Activated CD4-positive, alpha-beta T cell treated with anti-CD3 and anti-CD28 coated beads, Interleukin-2, amount 50 U/mL, for 24 hours (primary cell): ENCODE measurements at places on chromosomes 13 and 19.
A peak's percentile ranks its signal among the peaks of the same experiment; 100 is the strongest.

- no peak for DNase-seq
Measured at GRCh38 chr13:94765814-94766213, 53.5 kb upstream of the SOX21 start.

- no peak for DNase-seq
Measured at GRCh38 chr13:50519866-50520265, 323.6 kb downstream of the DLEU7 start.

DNA sequence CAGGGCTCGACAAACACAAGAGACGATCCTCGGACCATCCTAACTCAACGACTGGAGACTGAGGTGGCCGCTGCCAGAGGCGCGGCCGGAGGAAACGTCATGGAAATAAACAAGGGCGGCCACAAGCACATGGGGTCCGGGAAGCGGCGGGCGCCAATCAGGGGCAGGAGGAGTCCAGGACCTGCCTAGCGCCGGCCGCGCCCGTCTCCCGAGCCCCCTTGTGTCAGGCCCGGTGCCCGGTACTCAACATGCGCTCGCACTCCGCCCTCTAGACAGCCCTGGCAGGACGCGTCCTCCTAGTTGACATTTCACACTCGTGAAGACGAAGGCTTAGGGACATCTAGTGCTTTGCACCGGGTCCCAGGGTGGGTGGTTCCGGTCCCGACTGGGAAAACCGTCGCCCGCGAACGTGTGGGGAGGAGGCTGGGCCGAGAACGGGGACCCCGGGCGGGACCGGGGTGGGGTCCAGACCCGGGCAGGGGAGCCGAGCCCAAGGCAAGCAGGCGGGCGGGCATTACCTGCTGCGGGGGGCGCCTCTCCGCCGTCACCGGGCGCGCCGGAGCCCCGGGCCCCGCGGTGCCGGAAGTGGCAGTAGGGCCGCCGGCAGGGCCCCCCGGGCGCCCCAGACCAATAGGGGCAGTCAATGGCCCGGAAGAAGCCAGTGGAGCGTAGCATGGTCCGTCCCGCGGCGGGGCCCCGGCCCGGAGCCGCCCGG lies 442 bp downstream of the REXO1 start:
- DNase-seq, result no peak

DNA sequence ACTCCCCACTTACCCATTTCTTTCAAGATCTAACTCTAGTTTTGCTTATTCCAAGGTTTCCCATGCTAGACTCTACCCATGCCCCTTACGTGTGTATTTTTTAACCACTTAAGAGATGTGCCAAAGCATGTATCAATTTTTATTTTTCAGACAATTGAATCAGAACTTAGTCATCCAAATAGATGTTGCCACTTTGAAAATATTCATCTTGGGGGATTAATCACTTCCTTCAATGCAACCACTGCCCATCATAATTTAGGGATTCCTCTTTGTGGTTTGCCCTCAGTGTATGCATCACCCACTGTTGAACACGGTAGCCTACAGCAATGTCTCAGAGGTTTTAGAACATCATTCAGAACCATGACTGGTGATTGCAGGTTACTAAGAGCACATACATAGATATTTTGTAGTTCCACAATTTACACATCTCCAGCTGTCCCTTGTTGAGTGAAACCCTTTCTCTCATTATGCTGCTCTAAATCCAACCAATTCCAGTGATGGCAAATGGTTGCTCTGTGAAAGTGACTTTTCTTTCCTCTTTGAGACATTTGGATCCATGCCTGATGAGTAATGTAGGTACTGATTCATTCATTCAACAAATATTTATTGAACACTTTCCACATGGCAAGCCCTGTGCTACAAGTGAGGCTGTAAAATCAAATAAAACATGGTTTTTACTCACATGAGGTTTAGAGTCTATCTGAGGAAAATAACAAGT lies 60.6 kb upstream of the SERP2 start:
- no peak for DNase-seq

DNA sequence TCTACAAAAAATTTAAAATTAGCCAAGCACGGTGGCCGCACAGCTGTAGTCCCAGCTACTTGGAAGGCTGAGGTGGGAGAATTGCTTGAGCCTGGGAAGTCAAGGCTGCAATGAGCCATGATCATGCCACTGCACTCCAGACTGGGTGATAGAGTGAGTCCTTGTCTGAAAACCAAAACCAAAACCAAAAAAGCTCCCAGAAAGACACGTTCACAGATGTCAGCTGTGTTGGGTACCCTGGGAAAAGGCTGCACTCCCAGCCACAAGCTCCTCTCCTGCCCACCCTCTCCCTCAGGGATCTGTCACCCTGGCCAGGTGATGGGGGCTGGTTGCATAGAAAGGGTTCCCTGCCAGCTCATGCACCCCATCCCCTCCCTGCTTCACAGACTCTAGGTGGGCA lies 53.3 kb downstream of the RNF6 start:
- DNase-seq, result no peak

DNA sequence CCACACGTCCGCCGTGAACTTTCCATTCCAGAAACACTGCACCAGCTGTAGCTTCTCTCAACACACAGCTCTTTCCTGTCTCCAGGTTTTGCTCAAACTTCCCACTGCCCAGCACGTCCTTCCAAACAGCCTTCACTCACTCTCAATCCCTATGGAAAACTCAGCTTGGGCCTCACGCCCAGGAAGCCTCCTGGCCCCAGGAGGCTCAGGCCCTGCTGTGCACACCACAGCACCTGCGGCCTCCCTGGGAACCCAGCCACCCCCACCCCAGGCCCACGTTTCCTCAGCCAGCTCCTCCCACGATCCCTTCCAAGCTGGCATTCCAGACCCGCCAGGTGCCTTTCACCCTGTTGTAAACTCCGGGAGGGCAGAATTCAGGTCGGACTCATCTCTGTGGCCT lies 35.2 kb downstream of the C13orf46 start:
- no peak for DNase-seq

GRCh38 chr13:46728777-46729176 lies 68.2 kb downstream of the ESD start:
- no peak for DNase-seq

DNA sequence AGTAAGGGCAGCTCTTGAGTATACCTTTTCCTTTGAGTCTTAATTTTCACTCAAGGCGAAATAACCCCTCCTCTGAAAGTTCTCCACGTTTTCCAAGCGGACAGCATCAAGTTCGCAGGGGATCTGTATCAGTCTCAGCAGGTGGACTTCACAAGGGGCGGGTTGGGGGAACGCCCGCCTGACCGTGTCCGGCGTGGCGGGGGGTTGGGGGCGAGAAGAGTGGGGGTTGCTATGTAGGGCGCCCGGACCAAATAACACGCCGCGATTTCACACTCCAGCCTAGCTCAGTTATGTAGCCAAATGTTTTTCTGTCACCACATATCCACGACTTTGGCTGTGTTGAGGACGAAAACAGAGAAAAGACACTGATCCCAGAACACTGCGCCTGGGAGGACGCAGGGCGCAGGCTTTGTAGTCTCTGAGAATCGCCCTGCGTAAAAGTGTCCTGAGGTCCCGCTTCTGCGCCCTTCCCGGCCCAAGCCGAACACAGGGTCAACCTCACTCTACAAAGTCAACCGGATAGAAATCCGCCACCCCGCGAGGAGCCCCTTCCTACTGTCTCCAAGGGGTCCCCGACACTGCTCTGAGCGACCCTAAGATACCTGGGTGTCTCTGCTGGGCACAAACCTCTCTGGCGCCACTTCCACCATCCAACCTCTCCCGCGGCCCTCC lies 524 bp downstream of the RUBCNL start:
- DNase-seq, result no peak

DNA sequence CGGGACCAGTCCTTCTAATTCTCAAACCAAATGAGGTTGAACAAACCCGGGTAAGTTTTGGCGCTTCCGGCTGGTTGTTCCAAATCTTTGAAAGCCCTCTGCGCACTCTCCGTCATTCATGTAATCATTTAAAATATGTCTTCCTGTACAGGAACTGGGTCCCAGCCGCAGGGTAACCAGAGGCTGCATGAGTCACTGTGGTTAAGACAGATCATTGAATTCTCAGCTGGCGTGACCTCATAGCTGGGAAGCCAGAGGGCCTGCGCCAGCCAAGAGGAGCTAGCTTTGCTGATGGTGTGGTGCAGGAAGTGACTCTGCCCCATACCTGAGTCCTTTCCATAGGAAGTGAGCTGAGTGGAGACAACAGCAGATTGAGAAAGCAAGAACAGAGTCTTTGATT lies 135.2 kb downstream of the TSHZ3 start:
- DNase-seq, result peak; percentile 59

- no peak for DNase-seq
Measured at GRCh38 chr19:12766051-12766521, 9.3 kb downstream of the HOOK2 start.

- no peak for DNase-seq
Measured at GRCh38 chr19:48705431-48705830, 9.7 kb downstream of the FUT2 start.

GRCh38 chr19:58409010-58409790 lies 751 bp downstream of the ZNF584 start:
- DNase-seq, result no peak

GRCh38 chr19:43485951-43486350 lies 18.6 kb downstream of the PHLDB3 start:
- DNase-seq, result no peak

GRCh38 chr13:87497426-87497825 lies 173.7 kb upstream of the SLITRK5 start:
- DNase-seq, result no peak

- no peak for DNase-seq
Measured at GRCh38 chr13:43285933-43286597, 262.7 kb downstream of the DNAJC15 start.

- DNase-seq, result no peak
Measured at GRCh38 chr13:81409284-81409683, 1068.4 kb upstream of the SPRY2 start.

DNA sequence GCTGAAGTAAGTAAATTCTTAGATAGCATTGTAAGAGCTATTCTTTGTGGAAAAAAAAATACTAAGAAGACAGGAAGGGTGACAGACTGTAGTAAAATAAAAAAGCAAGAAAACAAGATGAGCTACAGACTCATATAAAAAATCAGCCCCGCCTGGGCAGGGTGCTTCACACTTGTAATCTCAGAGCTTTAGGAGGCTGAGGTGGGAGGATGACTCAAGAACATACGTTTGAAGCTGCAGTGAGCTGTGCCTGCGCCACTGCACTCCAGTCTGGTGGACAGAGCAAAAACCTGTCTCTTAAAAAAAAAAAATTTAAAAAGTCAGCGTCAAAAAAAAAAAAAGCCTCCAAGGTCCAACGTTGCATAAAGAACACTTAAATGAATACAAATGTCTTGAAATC lies 102.1 kb downstream of the VWA8 start:
- no peak for DNase-seq

GRCh38 chr19:32131005-32131404 lies 214.4 kb upstream of the ZNF507 start:
- DNase-seq, result no peak

DNA sequence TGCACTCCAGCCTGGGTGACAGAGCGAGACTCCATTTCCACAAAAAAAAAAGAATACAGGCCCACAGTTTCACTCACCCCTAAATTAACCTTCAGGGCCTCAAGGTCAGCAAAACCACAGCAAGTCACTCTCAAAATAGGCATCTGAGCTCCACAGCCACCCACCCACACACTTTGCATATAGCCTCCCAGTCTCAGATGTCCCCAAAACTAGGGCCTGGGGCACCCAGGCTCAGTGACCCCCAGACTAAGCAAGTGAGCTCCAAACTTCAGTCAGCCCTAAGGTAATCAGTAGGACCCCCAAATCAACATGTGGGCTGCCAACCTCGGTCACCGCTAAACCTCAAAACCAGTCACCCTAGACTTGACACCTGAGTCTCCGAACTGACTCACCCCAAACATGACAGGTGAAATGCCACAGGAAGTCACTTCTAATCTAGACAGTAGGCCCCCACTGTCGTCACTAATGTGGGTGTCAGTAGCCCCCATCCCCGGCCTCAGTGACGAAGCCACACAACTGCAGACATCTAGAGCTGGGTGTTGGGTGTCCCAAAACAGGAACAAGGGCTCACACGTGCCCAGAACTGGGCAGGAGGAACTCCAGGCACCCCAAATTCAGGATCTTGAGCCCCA lies 13.9 kb downstream of the RABAC1 start:
- DNase-seq, result peak; percentile 90

DNA sequence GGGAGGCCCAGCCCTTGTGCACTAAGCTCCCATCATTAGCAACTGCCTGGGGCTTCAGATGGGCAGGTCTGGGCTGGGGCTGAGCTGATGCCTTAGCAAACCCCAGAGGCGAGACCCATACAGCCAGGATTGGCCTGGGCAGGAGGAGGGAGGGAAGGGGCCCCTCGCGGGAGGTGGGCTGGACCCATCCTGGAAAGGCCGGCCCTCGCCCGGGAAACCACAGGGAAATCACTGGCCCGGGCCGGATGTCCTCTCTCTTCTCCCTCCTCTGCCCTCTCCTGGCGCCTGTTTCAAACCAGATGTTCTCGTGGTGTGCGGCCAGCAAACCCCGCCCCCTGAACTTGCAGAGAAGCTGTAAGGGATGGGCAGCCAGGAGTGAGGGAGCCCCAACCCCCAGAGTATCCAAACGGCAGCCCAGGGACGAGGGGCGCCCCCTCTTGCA lies 43.1 kb downstream of the TMEM255B start:
- DNase-seq, result no peak

DNA sequence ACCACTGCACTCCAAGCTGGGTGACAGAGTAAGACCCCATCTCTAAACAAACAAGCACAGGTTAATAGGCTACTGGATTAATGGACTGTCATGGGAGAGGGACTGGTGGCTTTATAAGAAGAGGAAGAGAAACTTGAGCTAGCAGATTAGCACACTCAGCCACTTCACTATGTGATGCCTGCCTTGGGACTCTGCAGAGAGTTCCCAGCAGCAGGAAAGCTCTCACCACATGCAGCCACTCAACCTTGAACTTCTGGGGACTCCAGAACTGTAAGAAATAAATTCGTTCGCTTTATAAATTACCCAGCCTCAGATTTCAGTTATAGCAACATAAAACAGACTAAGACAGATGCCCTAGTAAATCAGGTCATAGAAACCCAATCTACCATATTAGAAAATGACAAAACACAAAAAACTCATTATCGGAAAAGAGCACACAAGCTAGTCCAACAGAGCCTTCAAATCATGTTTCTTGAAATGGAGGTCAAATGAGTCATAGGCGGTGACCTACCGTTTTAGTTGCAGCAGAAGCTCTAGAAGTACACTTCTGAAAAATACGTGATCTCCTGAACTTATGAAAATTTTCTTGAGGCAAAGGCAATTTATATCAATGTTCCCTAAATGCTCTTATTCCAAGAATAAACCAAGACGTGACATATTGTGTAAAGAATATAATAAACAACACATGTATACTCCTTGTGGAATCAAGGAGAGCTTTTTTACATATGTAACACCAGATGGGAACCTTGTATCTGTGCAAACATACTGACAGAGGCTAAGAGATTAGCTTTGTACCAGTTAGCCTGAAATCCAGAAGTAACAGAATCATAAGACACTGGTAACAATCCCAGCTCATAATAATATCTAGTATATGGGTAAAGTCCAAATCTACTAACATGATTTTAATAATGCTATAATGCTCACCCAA lies 340.9 kb upstream of the SGCG start:
- DNase-seq, result no peak

DNA sequence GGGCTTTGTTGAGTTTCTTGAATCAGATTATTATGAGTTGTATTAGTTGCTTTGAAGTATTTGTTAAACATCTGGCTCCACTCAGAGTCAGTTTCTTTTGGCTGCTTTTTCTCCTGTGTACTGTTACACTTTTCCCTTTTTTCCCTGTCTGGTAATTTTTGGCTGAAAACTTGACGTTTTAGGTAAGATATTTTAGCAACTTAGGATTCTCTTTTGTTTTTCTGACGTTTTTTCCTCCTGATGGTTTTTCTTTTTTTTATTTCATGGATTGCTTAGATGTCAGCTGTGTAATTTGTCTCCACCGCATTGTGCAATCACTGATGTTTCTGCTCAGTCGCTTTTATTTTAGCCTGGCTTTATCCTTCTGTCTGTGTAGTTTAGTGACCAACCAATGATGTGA lies 20.7 kb downstream of the RFC3 start:
- DNase-seq, result no peak
